Stimulated activated CD8-positive, alpha-beta memory T cell treated with anti-CD3 and anti-CD28 coated beads, Interleukin-12 subunit alpha, Interleukin-12 subunit beta, amount 100 ng/mL, for 1 hour (primary cell): ENCODE measurements at places on chromosomes 11 and 22.

GRCh38 chr11:47573321-47573720, 5.4 kb downstream of the KBTBD4 start:
- no peak for DNase-seq

GRCh38 chr11:107741044-107741823, 29.4 kb upstream of the SLN start:
- DNase-seq, result no peak

GRCh38 chr11:119149018-119149785, at the start of gene ABCG4:
TSS of gene ABCG4 (plus strand) at chr11:119149052. CDS start at chr11:119149966, 914 bp downstream.
- no peak for DNase-seq

- no peak for DNase-seq
Measured at GRCh38 chr11:102929972-102930371, 25.6 kb downstream of the MMP13 start.

DNA sequence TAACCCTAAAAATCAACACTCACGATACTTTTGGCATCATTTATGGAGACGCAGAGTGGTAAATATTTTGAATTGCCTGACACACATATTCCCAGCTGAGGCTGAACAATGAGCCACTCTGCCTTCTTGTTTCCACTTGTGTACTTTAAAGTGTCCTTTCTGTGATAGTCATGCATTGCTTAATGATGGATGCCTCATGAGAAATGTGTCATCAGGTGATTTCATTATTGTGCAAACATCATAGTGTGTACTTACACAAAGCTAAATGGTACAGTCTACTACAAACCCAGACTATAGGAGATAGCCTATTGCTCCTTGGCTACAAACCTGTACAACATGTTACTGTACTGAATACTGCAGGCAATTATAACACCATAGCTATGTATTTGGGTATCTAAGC, 44.2 kb downstream of the MRE11 start:
- DNase-seq, result no peak
